KBM-7 (cell line): ENCODE measurements at places on chromosomes 6 and 20.

GRCh38 chr6:156844089-156844488, 66.9 kb downstream of the ARID1B start:
- DNase-seq: no peak

DNA sequence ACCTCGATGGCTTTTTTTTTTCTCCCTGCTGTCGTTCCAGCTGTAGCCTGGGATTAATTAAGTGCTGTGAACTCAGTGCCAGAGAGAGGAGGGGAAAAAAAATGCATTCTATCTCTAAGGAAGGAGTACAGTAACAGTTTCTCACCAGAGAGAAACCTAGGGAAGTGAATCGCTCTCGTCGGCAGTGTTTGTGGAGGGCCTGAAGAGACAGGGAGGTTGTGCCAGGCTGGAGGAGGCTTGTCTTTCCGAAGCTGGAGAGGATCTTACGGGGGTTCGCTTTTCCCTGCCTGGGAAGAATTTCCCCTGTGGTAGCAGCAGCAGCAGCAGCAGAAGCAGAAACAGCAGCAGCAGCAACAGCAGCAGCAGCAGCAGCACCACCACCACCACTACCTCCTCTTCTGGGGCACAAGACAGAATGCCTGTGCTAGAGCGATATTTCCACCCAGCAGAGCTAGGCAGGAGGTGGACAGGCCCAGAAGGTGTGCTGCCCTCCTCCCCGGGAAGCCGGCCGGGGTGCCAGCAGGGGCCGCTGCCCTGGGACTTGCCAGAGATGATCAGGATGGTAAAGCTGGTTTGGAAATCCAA, 186.5 kb downstream of the PDE7B start:
- no peak for DNase-seq

- no peak for DNase-seq
Observed at GRCh38 chr6:6881438-6882225, 226.1 kb upstream of the RREB1 start.

DNA sequence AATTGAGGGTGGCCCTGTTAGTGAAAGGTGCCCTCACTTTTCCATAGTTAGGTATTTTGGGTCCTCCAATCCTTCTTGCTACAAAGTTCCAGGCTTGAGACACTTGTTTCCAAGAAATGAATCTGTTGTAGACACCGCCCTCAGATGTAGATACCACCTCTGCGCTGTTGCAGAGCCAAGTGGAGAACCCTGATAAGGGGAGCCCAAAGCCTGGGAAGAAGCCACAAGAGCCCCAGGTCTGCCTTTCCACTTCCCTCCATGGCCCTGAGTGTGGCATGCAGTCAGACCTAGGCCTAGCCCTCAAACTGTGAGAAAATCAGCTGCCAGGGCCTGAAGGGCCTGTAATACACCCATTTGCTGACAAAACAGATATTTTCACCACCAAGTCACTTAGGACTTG, 37.1 kb downstream of the DTD1 start:
- no peak for DNase-seq

- DNase-seq: peak; percentile 85
Observed at GRCh38 chr6:56842686-56843475, 112.0 kb upstream of the BEND6 start.

DNA sequence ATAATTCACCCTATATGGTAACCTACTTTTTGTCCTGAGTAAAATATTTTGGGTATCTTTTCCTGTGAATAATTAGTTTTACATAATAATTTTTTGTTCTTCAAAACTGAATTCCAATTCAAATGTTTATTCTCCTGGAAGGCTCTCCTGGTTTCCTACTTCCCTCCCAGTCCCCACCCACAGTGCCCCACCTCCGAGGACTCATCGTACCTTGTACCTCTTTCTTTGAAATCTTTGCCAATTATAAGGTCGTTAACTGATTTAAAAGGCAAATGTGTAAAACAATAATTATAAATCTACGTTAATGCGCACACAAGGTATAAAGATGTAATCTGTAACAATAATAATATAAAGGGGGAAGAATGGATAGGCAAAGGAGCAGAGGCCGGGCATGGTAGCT, 40.5 kb upstream of the VEGFA start:
- no peak for DNase-seq

DNA sequence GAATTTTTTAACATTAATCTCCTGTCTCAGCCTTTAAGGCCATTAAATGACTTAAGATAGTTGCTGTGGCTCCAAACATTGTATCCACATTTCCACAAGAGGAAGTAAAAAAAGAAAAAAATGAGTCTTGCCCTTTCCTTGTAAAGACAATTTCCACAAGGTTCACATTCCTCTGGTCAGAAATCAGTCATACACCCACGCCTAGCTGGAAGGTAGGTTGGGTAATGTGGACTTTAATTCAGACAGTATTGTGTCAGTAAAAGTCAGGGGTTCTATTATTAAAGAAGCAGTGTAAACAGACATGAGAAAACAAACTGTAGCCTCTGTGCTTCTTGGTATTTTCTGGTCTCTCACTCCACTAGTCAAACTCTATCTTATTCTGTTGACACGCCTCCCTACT, 682.0 kb downstream of the GRIK2 start:
- DNase-seq: no peak

DNA sequence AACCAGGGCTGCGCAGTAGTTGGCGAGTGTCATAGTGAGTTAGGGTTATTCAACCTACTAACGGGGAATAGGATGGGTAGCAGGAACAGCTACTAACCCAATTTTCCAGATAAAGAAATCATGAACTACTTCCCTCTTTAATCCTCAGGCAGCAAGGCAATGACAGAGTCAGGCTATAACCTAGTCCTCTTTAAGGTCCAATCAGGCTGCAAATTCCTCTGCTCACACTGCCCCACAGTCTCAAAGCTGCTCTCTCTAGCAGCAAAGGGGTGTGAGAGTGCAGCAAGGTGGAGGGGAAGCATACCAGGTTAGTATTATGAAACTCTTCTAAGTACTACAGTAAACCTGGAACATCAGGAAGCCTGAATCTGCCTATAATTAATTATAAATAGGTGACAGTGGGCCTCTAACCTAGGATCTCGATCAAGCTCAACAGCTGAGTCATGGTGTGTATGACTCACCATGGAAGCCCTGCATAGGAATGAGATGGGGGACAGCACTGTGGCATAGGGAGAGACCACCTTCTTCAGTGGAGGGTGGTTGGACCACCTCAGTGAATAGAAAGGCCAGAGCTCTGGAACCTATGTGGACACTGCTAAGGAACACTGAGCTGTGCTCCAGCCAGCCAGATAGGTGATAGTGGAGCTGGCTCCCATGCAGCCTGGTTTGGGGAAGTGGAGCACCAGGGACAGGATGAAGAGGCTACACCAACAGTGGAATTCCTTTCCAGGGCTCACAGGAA, 7.9 kb downstream of the PEX6 start:
- peak; percentile 26 for DNase-seq

GRCh38 chr20:54173653-54174456, at the start of gene CYP24A1:
TSS of gene CYP24A1 (minus strand) at chr20:54173986. CDS start at chr20:54173579, 407 bp downstream.
- no peak for DNase-seq

DNA sequence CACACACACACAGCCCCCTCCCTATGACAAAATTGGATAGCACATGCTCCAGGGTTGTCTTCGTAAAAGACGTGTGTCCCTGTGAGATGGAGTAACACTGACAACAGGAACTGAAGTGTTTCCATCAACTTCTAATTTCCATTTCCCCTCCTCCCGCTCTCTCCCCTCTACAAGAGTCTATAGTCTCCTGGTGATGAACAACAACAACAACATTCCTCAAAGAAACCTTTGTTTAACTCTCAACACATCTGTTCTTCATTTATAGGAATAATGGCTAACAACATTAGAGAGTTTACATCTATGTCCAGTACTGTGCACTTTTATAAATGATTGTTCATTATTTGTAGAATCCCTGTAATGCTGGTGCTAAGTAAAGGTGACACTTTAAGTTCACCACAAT, 205.8 kb upstream of the SSTR4 start:
- no peak for DNase-seq

GRCh38 chr6:44003345-44004061, 123.7 kb downstream of the MRPL14 start:
- DNase-seq: no peak
